ENCODE measurements at places on chromosomes 2 and 18.

GRCh38 chr2:214310319-214310718, 100.5 kb upstream of the VWC2L start:
- DNase-seq: no peak

GRCh38 chr2:64970495-64970894, 18.7 kb upstream of the SLC1A4 start:
- no peak for DNase-seq

GRCh38 chr18:44973282-44973681, 292.6 kb downstream of the SETBP1 start:
- DNase-seq: no peak

GRCh38 chr2:191739194-191739593, 61.3 kb downstream of the NABP1 start:
- no peak for DNase-seq

DNA sequence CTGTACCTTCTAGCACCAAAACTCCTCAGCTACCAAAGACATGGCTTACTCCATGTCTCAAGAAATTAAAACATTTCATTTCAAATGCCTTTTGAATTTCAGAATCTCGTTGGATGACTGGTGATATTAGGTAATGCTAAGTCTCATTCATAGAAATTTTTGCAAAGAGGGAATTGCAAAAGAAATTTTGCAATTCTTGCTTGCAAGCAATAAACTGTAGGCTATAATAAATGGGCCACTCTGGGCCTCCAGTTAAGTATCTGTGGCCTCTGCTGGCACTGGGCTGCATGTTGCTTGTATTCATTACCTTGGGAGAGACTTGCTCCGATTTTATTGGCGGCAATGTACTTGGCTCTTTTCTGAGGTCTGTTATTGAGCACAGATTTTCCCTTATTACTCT, 2.8 kb upstream of the LCLAT1 start:
- no peak for DNase-seq

- DNase-seq: no peak
Measured at GRCh38 chr18:31516437-31516836, 18.5 kb downstream of the DSG2 start.

DNA sequence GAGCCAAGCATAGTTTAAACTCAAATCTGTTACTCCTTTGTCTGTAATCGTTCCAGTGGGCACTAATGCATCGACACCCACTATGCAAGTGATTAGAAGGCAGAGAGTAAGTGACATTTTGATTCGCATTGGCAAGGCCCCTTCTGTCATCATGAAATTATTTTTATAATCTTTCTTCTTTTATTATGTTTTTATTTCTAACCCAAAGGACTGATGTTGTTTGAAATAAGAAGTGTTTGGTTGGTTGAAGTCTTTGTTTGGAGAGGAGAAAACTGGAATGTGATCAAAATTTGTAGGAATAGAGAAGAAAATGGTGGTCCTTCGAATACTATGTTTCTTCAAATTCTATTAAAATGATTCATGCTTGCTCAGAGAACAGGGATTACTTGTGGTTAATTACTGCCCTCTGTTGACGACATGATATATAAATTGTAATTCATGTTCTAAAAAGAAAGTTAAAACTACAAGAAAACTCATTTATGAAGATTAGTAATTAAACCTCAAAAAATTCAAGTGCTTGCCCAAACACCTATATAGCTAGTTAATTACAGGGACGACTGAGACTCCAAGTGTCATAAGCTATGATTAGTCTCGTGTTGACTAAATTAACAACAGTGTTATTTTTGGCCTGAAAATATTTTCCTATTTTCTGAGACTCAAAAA, 26.4 kb upstream of the TFPI start:
- DNase-seq: no peak

DNA sequence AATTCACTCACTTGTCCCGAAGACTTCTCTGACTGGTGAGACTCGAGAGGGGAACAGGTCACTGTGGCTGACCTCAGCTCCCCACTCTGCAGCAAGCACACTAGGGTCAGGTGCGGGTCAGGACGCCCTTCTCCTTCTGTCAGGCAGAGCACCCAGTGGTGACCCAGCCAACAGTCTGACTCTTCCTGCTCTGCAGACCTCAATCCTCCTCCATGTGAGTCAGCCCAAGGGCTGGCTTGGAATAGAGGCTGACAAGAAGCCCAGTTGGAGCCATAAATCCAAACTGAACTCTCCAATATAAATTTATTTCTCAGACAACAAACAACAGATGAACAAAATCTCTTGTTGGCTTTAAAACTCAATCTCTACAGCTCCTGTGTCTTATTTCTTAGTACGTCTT, 253.1 kb downstream of the SH3BP4 start:
- no peak for DNase-seq

DNA sequence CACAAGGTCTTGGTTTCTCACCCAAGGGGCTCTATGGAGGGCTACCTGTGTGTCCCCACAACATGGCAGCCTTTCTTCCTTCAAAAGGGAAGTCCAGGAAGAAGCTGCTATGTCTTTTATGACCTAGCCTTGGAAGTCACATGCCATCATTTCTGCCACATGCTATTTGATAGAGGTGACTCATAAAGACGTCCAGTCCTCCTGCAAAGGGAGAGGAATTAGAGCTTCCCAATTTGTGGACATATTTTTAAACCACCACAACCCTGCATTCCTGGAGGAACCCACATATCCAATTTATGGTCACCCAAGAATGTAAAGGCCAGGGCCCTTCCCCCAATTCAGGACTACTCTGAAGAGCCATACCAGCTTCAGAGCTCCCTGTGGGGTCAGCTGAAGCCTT, 246.2 kb downstream of the CYP26B1 start:
- no peak for DNase-seq

GRCh38 chr2:150485114-150485870, 2.2 kb downstream of the RND3 start:
- no peak for DNase-seq

- DNase-seq: no peak
Measured at GRCh38 chr2:240812301-240812680, 7.7 kb downstream of the KIF1A start.

- no peak for DNase-seq
Measured at GRCh38 chr2:125745514-125745913, 910.4 kb upstream of the GYPC start.

DNA sequence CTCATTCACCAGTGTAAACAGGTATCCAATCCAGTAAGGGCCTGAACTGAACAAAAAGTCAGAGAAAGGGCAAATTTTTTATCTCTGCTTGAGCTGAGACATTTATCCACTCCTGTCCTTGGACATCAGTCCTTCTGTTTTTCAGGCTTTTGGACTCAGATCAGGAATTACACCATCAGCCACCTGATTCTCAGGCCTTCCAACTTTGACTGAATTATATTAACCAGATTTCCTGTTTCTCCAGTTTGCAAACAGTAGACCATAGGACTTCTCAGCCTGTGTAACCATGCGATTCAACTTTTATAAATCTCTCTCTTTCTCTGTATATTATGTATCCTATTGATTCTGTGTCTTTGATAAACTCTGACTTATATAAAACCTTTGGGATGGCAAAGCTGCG, 289.3 kb upstream of the CDH2 start:
- no peak for DNase-seq

- no peak for DNase-seq
Measured at GRCh38 chr18:730692-731091, 18.3 kb upstream of the ENOSF1 start.

DNA sequence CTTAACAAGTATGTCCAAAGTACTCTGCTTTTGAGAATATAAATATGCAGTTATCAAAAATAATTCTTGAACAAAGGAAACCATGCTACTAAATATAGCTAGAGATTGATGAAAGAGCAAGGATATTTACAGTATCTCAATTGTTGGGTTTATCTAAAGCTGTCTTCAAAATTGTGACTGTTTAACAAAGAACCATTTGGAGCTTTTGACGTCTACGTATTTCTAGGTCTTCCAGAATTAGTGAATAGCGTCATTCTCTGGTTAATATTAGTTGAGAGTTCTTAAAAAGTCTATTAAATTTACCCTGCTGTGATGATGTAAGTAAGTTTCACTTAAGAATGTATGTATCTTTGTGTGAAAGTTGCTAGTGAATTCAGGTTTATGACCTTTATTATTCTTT, 223.1 kb upstream of the SIX3 start:
- DNase-seq: no peak

DNA sequence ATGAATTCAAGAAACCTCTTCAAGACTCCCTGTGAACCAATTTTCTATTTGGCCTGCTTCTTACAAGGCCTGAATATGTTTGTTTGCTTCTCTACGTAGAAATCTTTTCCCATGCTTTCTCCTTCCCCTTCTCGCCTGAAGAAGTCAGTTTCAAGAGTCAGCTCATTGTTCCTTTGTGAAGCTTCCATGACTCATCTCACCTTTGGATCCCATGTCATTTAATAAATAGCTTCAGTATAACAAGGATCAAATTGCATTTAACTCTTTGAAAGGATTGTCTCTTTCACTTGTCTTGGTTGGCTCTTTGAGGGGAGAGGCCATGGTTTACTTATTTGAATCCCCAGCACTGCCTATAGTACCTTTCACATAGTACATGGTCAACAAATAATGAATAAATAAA, 28.4 kb downstream of the CPS1 start:
- DNase-seq: no peak

- DNase-seq: no peak
Measured at GRCh38 chr2:172299741-172300140, 127.6 kb upstream of the ITGA6 start.

DNA sequence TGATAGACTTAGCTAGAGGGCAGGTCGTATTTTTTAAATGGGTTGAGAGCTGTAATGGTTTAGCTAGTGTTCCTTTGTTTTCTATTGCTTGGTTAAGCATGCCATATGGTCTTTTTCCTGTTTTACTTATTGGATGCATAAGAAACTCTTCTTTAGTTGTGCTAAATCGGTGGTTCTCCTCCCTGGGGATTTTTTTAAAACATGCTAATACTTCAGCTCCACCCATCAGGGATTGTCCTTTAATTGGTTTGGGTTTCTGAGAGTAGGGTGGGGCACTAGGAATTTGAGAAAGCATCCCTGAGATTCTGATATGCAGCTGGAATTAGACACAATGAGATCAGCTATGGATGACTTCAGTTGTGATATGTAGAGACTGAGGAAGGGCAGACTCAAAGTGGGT, 497.2 kb downstream of the THSD7B start:
- no peak for DNase-seq

DNA sequence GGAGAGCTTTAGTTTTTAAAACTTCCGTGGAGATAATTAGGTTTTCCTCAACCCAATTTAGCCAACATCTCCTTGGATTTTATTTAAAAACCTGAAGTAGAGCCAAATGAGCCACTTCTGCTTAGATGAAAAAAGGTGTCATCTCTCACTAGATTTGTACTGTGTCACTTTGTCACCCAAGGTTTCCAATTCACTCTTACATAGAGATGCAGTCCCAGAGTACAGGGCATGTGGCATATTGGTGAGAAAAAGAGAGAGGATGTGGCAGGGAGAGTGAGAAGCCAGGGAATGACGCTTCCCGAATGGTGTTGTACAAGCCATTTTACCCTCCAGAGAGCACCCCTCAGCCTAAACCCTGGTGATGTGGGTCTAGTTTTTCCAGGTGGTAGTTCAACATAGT, 44.4 kb upstream of the CTLA4 start:
- no peak for DNase-seq

DNA sequence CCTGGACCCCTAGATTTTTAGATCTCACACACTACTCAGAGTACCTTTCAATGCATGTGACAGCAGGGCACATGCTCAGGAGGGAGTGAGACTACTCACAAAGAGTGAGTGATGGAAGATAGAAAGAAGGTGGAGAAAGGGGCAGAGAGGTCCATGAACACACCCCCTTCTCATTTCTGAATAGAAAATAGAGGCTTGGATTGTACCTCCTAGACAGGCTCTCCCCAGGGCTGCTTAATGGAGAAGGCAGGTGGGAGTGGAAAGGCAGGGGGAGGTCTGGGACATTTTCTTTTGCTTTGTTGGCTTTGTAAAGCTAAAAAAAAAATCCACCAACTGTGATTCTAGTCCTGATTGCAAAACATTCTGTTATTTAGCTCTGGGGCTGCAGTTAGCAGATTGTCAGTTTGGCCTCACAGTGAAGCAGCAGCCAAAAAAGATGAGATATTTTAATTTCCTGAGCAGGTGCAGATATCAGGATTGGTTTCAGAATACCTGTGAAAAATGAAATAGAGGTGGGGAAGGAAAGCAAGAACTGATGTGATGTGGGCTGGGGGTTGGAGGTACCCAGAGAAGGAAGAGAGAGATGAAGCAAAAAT, 119.3 kb upstream of the GYPC start:
- DNase-seq: no peak

DNA sequence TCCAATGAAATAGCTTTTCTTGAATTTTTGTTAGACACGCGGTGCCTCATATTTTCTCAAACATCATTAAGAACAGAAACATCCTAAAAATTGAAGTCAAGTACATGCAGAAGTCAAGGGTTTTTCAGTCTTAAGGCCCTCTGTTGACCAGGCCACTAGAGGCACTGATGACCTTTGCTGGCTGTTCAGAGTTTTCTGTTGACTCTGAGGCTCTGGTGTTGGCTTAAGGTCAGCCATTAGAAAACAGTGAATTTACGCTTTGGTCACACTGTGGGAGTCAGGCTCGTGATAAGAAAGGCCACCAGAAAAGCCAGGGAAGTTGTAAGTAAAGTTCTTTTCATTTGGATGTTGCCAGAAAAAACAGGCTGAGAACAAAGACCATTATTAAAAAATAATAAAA, 5.8 kb upstream of the UPP2 start:
- DNase-seq: no peak

DNA sequence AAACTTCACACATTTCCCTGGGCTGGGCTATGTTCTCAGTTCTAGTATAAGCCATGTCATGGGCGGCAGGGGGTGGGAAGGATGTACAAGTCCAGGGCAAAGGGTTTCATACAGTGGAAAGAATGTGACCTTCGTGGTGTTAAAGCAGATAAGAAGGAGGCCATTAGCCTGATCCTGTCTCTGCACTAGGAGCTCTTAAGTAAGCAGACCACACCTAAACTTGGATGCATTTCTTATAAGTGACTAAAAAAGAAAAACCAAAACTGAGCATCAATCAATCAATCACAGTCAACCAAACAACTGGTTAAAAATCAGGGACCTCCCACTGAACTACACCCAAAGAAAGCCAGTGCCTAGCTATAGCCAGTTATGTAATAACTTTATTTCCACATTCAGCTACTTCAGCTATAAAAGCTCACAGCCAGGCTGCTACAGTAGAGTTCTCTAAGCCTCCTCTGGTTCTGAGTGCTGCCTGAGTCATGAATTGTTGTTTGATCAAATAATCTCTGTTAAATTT, 46.8 kb upstream of the RIOK3 start:
- DNase-seq: no peak

- no peak for DNase-seq
Measured at GRCh38 chr2:10374362-10374943, 71.7 kb downstream of the HPCAL1 start.

DNA sequence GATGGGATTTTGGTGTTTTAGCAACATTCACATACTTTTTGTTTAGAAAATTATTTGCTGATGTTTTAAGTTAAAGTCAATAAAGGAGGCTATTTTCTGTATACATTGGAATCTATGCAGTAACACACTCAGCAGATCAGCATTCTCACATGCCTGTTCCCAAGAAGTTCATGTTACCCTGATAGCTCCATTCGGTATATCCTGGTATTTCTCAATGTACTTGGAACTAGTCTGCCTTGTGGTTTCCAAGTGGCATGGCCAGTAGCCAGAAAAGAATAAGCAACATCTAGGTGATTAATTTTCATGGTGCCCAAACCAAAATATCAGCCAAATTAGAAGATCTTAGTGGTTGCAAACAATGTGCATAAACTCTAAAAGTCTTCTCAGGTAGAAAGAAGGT, 5.2 kb upstream of the NCAPH start:
- DNase-seq: no peak

- DNase-seq: no peak
Measured at GRCh38 chr2:241887806-241888522, 18.4 kb downstream of the RTP5 start.
